Bladder microvascular endothelial cell (primary cell): ENCODE measurements at places on chromosomes 7 and 10. TPM values are rescaled to one million over a fixed set of nuclear protein-coding genes. Genes with fewer than 3 reads are reported as not detected.

HOXA6 gene
- 2.3 and 6.9 TPM in 2 replicates for total RNA-seq

THNSL1 gene
- total RNA-seq: 1.1 and 2.9 TPM in 2 replicates

GPER1 gene
- total RNA-seq: 0.32 and 1.1 TPM in 2 replicates

LHPP gene
- total RNA-seq: 3.8 and 4.4 TPM in 2 replicates

PITRM1 gene
- total RNA-seq: 58.8 and 72.2 TPM in 2 replicates

BMS1 gene
- total RNA-seq: 13.0 and 31.6 TPM in 2 replicates

RNF148 gene
- total RNA-seq: 0.97 and 4.5 TPM in 2 replicates

POLR2J2 gene
- 0.97 and 10.5 TPM in 2 replicates for total RNA-seq

PRKAR2B gene
- 17.7 and 37.6 TPM in 2 replicates for total RNA-seq

SEMA3C gene
- 0.16 and 0.44 TPM in 2 replicates for total RNA-seq

STMP1 gene
- total RNA-seq: 5.2 and 9.6 TPM in 2 replicates

ARHGEF35 gene
- 0.06 and 0.32 TPM in 2 replicates for total RNA-seq

GPR15LG gene
- total RNA-seq: not detected in 2 replicates

PHYHIPL gene
- total RNA-seq: not detected in 2 replicates

RINT1 gene
- total RNA-seq: 8.6 and 12.7 TPM in 2 replicates

AEBP1 gene
- total RNA-seq: 1.3 and 27.3 TPM in 2 replicates

ADAMTS14 gene
- under 0.01 and 0.06 TPM in 2 replicates for total RNA-seq

LRGUK gene
- total RNA-seq: 0.06 and 0.16 TPM in 2 replicates

SLC18A3 gene
- total RNA-seq: not detected in 2 replicates

ARHGAP22 gene
- 20.2 and 23.8 TPM in 2 replicates for total RNA-seq

FHIP2A gene
- 16.8 and 43.6 TPM in 2 replicates for total RNA-seq

ZNF518A gene
- 6.8 and 19.4 TPM in 2 replicates for total RNA-seq

HYAL4 gene
- 1.2 TPM in 1 of 2 replicates, not detected in the other for total RNA-seq
